Hematopoietic multipotent progenitor cell treated with erythropoietin and hydrocortisone succinate and interleukin-3 and kit ligand, for 6 days (in vitro differentiated cells): ENCODE measurements at places on chromosomes 11 and 22.

DNA sequence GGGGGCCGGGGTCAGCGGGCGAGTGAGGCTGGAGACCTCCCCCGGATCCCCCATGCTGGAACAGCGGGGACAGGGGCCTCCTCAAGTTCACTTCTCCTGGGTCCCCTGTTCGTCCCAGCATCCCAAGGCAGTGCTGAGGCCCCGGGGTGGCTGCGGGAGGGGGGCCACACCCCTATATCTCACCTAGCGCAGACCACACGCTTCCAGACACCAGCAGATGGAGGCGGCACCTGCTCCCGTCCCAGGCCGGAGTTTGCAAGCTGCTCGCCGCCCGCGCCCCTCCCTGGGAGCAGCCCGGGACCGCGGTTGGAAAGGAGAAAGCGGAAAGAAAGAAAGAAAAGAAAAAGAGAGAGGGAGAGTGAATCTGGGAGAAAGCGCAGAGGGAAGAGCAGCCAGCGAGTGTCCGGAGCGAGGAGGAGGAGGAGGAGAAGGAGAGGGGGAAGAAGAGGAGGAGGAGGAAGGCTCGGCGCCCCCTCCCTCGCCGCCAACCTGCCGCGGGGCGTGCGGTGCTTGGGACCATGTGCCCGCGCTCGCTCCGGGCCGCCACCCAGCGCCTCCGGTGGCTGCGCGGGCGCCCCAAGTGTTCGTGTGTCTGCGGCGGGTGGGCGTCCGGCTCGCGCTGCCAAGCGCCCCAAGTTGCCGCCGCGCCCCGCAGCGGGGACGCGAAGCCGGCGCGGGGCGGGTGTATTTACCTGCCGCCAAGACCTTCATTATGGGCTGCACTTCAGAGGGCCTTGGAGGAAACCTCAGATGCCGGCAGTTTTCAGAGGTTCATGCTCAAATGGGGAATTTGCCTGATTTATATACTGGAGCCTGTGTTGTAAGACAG lies at the start of gene LIF:
Gene LIF (minus strand): TSS at position 775 of the 829 bp plus-strand sequence. CDS start 64 bp downstream, at position 711.
- peak; percentile 57 for DNase-seq

GRCh38 chr11:43504316-43504950 lies 145.7 kb downstream of the TTC17 start:
- peak; percentile 23 for DNase-seq

GRCh38 chr11:64156235-64157011 lies 9.5 kb downstream of the MACROD1 start:
- DNase-seq, result no peak

DNA sequence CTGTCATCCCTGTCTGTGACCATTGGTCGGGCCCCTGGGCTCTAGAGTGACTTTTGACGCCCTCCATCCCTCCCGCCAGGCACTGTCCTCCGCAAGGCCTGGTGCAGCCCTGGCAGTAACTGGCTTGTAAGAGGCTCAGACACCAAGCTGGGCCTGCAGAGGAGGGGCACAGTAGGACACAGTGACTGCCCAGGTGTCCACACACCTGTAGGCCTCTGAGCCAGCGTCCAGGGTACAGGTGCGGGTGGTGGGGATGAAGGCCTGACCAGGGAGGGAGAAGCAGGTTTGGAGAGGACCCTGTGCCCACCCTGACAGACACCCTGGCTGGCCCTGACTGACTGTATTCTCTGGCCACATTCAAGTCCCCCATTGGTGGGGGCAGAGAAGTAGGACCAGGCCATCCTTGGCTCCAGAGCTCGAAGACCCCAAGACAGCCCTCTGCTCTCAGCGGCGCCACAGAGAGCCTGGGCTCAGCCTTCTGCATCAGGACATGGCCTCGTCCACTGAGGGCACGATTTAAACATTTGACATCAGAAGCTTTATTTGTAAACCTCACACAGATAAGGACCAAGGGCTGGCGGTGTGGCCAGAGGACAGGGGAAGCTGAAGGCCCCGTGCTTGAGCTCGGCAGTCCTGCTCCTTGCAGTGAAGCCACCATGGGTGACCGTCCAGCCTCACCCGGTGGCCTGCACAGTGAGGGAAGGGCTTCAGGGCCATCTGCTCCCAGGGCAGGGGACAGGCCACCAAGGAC lies 31.4 kb downstream of the PPIL2 start:
- no peak for DNase-seq

DNA sequence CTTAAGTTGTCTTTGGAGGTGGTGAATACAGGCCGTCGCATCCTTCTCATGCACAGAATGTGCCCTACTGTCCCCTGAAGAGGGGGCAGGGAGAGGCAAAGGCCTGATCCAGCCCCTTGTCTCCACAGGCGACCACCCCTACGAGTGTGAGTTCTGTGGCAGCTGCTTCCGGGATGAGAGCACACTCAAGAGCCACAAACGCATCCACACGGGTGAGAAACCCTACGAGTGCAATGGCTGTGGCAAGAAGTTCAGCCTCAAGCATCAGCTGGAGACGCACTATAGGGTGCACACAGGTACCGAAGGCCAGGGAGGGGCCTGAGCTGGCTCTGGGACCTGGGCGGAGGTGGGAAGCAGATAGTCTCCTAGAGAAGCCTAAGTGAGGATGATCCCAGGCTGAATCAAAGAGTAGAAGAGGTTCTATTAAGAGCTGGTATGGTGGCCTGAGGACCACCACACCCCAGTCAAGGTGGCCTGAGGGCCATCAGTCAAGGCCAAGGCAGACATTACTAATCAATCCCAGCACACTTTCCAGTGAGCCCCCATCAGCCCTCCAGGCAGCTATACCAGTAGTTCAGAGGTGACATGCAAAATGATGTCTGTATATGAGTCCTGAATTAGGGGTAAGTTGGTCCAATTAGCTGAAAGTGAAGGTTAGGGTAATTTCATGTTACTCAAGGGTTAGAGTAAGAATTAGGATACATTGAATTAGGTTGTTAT lies 49.0 kb upstream of the NNMT start:
- DNase-seq, result no peak

- DNase-seq, result no peak
Measured at GRCh38 chr11:32137869-32138268, 47.0 kb downstream of the RCN1 start.

- no peak for DNase-seq
Measured at GRCh38 chr11:68071281-68072048, 32.6 kb downstream of the TCIRG1 start.

DNA sequence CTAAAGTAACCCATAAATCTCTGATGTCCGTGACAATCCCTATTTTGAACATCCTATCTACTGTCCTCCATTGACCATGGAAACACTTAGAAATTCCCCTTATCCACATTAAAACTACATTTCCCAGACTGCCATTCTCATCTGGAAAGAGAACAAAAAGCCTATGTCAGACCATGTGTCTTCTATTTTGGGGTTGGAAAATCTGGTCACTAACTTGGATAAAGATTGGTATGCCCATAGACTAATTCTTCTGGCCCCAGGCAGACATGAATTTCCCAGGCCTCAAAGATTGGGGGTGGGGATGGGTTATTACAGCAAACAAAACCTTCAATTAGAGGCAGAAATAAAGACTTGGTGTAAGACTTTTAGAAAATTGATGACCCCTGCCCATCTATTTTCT lies 30.9 kb upstream of the CREB3L1 start:
- no peak for DNase-seq

GRCh38 chr22:44455151-44455962 lies 42.7 kb downstream of the RTL6 start:
- DNase-seq, result peak; percentile 4

DNA sequence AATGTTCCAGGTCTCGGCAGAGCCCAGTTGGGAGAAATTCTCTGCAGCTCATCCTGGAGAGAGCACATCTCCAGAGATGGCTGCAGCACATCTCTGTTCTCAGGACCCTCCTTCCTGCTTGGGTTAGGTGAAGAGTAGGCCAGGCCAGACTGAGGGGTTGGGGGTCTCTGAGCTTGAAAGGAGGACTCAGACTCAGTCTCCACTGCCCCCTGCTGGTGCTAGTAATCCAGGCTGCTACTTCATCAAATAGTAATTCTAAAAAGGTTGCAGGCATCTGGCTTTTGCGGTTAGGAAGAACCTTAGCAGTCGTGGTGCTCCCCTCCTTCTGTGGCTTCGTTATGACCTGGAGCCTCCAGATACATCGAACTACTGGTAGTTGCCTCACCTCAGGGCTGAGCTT lies 9.7 kb downstream of the TUB start:
- peak; percentile 65 for DNase-seq

DNA sequence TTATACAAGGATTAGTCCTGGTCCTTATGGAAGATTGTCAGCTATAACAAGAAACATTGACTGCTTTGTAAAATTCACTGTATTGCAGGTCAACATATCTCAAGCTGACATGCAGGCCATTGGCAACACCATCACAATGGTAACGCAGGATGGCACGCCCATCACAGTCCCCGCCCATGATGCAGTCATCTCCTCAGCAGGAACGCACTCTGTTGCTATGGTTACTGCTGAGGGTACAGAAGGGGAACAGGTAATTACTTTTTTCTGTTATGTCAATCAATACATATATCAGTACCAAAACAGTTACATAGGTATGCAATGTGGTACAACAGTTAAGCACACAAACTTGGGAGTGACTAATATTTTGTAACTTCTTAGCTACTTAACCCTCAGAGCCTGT lies 55.3 kb downstream of the ZNF143 start:
- no peak for DNase-seq

- DNase-seq, result no peak
Measured at GRCh38 chr11:4190098-4190497, 95.5 kb downstream of the RRM1 start.

GRCh38 chr22:43296276-43296902 lies 46.8 kb downstream of the SCUBE1 start:
- no peak for DNase-seq

DNA sequence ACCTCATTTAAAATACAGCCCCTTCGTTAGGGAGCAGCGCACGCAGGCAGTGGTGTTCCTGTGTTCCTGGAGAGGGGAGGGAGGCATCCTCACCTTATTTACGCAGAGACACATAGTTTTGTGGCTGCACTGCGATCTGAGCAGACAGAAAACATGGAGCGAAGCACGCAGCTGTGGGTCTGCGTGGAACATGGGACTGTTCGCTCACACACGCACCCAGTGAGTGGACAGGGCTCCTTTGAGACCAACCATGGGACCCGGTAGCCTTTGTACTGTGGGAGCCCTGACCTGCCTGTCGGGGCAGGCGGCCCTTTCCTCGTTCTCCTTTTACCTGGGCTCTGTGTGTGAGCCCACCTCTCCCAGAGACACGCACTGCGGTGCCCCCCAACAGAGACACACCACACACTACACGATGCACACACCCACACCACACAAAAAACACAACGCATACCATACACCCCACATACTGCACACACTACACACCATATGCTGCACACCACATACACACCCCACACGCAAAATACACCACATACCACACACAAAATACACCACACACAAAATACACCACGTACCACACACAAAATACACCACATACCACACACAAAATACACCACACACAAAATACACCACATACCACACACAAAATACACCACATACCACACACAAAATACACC lies 1245.7 kb downstream of the BRD1 start:
- no peak for DNase-seq

DNA sequence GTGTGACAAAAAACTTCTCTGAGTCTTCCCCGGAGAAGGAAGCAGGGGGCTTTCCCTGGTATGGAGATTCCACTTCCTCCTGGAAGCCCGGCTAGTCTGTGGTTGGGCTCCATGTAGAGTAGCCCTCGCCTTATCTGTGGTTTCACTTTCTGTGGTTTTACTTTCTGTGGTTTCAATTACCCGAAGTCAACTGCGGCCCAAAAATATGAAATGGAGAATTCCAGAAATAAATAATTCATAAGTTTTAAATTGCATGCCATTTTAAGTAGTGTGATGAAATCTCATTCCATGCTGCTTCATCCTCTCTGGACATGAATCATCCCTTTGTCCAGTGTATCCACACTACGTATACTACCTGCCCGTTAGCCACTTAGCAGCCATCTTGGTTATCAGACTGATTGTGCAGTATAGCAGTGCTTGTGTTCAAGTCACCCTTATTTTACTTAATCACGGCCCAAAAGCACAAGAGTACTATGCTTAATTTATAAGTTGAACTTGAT lies 275.0 kb upstream of the SESN3 start:
- DNase-seq, result peak; percentile 49

GRCh38 chr22:50313600-50313999 lies 6.2 kb upstream of the PLXNB2 start:
- no peak for DNase-seq

- DNase-seq, result no peak
Measured at GRCh38 chr11:11814614-11815452, 26.9 kb upstream of the USP47 start.

GRCh38 chr11:119144825-119145486 lies 3.9 kb upstream of the ABCG4 start:
- peak; percentile 93 for DNase-seq

GRCh38 chr11:40606800-40607199 lies 852.7 kb downstream of the LRRC4C start:
- DNase-seq, result no peak

DNA sequence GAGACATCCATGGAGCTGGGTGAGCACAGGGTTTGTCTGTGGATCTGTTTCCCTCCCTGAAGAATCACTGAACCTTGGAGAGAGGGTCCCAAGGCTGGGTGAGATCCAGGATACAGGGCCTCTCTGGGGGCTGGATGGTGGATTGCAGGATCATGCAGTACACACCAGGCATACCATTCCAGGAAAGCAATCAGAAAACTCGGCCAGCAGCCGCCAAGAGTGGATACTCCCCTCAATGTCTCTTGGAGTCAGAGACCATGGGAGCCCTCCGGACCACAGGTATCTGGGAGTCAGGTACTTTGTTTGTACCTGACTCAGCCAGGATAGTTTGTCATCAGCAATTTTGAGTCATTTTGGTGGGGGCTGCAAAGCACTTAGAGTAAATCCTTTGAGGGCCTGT lies 14.6 kb upstream of the SYT13 start:
- no peak for DNase-seq

- DNase-seq, result no peak
Measured at GRCh38 chr22:40651057-40651456, 14.5 kb upstream of the MRTFA start.

DNA sequence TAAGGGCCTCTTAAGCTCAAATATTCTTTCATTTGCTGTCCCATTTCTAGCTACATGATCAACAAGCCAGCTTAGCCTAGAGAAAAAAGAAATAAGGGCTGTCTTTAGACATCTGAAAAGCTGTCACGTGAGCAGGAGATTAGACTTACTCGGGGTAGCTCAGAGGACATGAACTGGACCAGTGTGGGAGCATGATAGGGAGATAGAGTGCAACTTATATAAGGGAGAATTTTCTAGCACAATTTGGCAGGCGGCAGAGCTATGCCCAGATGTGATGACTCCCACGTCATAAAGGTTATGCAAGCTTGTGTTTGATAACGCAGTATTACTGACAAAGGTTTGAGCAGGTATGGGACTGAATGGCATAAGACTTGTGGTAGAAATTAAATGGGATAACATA lies 28.2 kb upstream of the TPBGL start:
- no peak for DNase-seq

- peak; percentile 40 for DNase-seq
Measured at GRCh38 chr11:10868352-10868751, 10.5 kb upstream of the ZBED5 start.

- DNase-seq, result no peak
Measured at GRCh38 chr11:77155082-77155475, 27.0 kb downstream of the MYO7A start.

- DNase-seq, result no peak
Measured at GRCh38 chr11:1829039-1829820, 5.6 kb upstream of the SYT8 start.

GRCh38 chr22:26086359-26086758 lies 82.9 kb upstream of the SEZ6L start:
- DNase-seq, result peak; percentile 3

- DNase-seq, result peak; percentile 70
Measured at GRCh38 chr22:21726650-21727049, 8.9 kb downstream of the YPEL1 start.

- no peak for DNase-seq
Measured at GRCh38 chr22:26322179-26322905, 106.7 kb upstream of the ASPHD2 start.
